ENCODE measurements at places on chromosomes 7 and 10.

DNA sequence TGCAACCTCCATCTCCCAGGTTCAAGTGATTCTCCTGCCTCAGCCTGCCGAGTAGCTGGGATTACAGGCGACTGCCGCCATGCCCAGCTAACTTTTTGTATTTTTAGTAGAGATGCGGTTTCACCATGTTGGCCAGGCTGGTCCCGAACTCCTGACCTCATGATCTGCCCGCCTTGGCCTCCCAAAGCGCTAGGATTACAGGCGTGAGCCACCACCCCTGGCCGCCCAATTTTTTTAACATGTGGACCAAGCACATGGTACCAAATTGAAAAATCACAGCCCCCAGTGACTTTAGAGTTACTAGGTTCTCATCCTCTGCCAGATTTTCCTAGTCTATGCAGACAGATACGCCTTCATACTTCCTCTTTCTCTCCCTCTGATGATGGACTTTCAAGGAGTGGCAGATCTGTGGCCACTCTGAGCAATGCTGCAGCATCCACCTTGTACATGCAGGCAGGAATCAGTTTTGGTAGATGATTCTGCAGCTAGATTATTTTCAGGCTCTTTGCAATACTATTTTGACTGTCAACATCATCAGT lies 34.0 kb upstream of the EZH2 start:
- no peak for DNase-seq

DNA sequence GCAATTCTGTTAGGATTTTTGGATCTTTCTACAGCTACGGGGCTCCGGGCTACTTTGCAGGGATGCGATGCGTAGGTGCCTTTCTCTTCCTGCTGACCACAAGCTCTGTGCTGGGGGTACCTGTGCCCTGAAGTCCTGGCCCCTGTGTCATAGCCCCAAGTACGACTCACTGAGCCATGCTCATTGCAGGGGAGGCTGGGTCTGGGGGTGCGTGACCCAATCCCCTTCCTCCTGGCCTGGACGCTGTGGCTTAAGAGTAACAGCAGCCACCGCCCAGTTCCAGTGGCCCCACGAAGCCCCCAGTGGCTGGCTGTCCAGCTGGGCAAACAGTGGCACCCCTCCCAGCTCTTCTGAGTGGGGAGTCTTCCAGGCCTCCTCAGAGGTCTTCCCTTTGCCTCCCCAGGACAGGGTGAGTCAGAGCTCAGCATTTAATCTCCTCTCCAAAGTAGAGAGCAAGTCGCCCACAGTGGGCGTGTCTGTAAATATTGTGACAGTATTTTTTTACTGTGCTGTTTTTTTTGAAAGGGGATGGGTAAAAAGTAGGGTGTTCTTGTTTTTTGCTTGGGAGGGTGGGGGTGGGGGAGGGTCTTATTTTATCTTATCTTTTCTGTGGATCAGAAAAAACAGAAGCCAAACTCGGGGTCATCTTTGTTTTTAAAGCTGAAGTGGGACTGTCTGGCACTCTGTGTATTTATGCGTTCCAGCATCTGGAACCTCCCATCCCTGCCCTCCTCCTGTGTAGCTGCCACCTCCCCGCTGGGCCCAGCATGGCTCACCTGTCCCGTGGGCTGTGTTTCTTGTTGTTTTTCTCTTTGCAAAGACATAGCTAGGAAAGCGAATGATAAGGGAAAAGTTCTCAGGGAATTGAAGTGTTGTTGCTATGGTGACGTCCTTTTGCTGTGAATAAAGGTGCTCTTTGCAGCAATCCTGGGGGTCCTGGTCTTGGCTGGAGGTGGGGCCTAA lies 8.2 kb downstream of the LFNG start:
- no peak for DNase-seq

DNA sequence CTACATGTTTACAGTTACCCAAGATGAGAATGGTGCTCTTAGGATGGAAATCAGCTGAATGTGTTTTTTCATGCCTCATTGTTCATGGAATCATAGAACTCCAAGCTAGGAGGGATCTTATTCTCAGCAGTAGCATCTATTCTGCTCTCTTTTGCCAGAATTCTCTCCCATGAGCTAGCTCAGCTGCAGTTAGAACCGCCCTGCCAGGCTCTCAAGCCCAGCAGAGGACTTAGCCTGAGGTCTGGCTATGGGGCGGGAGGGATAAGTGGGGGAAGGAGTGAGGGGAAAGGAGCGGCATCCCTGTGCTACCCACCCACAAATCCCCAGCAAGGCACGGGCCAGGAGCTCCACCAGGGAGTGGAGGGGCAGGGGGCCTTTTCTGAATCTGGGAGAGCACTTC lies 120.7 kb upstream of the PLXNA4 start:
- DNase-seq, result no peak

- DNase-seq, result no peak
Measured at GRCh38 chr10:76544789-76545188, 1092.8 kb downstream of the KCNMA1 start.

DNA sequence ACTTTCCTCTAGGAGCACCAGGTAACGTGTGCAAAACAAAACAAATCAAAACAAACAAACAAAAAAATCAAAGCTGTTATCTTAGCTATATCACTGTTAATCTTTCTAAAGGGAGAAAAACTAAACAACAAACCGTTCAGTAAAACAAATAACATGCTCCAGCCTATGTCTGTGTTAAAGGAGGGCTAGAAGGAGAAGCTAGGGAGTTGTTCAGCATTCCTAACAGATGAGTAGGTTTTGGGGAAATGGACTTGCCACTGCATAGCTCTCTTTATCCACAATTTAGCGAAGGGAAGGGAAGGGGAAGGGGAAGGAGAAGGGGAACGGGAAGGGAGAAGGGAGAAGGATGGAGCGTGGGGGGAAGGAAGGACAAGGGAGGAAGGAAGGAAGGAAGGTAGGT lies 134.2 kb upstream of the AKR1E2 start:
- DNase-seq, result no peak

- DNase-seq, result no peak
Measured at GRCh38 chr10:12344375-12345110, 4.8 kb upstream of the CAMK1D start.

GRCh38 chr10:124339119-124340032 lies 79.3 kb downstream of the OAT start:
- DNase-seq, result peak; percentile 32

DNA sequence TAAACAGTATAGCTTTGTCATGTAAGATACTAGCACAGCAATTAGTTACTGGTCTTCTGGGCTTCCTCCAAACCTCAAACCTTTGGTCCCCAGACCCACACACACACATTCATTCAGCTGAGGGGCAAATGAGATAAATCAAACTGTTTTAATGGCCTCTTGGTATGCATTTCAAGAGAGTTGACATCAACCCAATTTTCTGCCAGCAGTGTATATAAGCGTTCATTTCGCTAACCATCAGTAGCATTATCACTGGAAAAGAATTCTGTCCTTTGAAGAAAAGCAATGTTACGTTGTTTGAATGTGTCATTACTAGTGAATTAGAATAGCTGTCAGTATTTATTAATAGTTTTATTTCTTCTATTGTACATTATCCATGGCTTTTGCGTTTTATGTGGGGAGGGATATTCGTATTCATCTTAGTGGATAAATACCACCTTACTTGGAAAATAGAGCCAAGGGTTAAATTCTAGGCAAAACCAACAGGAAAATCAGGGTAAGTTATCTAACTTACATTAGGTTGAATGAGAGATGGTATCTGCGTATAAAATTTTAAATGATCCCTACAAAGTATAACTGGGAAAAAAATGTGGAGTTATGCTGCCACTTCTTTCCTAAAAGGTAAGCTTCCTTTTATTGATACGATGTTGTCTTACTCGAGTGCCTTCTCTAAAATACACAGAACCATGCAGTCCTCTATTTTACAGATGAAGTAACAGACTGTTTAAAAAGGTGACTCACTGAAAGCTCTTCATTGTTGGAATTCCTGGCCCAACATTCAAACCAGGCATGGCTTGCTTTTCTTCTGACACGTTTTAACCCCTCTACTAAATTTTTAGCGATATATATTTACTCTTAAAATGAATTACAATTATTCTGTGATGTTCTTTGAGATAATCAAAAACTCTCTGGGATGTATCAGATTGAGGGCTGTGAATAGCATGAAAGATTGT lies 2.0 kb upstream of the ZMYND11 start:
- DNase-seq, result no peak
